Right kidney (tissue), 9 donors: ENCODE measurements at places on chromosomes 16 and 17.

DNA sequence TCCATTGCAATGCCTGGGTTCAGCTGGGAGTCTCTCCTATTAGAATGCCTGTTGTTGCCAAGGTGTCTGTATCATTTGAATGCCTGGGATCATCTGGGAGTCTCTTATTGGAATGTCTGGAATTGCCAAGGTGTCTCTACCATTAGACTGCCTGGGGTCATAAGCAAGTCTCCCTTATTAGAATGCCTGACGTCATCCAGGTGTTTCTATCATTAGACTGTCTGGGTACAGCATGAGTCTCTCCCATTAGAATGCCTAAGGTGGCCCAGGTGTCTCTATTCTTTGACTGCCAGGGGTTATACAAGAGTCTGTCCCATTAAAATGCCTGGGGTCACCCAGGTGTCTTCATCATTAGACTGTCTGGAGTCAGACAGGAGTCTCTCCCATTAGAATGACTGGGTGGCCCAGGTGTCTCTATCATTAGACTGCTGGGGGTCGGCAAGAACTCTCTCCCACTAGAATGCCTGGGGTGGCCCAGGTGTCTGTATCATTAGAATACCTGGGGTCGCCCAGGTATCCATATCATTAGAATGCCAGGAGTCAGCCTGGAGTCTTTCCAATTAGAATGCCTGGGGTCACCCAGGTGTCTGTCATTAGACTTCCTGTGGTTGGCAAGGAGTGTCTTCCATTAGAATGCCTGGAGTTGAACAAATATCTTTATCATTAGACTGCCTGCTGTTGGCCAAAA is 2274.0 kb downstream of the TP53TG3F start:
- no peak for DNase-seq

DNA sequence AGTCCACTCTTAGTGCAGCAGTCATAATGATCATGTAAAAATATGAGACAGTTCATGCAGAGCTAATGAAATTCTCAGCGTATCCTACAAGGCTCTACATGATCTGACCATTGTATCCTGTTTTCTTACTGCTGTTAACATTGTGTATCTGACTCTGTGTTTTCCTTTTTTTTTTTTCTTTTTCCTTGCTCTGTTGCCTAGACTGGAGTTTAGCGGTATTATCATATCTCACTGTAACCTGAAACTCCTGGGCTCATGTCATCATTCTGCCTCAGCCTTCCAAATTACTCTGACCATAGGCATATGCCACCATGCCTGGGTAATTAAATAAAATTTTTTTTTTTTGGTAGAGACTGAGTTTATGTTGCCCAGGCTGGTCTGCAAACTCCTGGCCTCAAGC is 12.1 kb downstream of the DUS2 start:
- DNase-seq, result no peak

GRCh38 chr16:69440250-69440649 is 15.8 kb downstream of the CYB5B start:
- no peak for DNase-seq

DNA sequence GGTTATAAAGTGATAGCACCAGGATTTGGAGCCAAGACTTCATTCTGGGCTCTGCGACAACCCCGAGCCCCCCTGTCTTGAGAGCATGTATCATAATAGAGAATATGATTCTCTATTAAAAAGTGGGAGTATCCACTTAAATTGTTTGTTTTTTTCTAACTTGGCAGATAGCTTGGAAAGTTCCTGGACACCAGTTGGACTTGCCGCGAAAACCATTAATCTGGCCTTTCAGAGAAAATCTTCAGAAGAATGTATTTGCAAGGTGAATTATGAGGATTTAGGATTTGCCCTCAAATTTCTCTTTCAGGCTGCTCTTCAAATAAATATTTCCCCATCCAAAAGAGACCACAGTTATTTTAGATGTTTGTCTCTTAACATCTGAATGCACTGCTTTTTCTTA is 53.5 kb downstream of the MARCHF10 start:
- no peak for DNase-seq

DNA sequence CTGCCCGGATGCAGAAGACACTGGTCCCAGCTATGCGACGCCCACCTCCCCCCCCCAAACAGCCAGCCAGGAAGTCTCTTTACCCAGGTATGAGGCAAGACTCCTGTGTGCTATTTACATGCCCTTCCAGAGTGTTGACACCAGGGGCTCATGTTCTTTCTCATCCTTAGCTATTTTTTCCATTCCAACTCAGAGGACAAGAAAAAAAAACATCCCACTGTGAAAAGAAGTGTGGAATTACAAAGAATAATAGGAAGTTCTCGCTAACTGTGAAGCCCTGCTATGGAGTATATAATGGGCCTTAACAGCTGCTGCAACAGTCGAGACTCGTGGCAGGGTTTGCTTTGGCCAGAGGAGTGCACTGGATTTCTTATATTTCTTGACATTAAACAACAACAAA is 584.9 kb downstream of the CDH13 start:
- no peak for DNase-seq

DNA sequence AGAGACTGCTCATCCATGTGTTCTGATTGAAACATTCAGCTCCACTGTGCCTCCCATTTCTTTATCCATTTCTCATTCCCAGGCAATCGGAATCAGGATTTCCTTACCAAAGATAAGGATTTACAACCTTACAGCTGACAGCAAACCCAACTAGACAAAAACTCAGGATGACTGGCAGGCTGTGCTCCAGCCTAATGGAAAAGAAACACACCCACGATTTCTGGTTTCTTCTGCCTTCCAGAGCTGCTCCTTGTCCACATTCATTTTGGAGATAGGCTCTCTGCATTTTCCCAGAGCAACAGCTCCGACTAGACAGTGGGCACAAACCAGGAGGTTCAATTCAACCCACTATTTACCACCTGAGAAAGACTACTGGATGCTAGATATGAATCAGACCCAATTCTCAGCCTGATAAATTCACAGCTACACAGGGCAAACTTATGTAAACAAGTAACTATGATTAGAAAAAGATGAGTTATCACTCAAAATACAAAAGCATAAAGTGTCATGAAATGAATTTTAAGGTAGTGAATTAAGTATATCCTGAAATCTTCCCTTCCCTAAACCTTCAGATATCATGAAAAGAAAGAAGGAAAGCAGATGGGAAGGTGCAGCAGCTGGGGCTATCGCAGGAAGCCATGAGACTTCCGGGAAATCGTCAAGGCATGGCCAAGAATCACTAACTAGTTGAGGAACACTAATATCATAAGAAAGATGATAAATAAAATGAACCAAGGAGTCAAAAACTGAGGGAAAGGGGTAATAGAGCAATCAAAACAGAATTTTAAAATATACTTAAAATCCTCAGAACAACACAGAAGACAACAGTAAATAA is 44.8 kb upstream of the CLEC18B start:
- DNase-seq, result no peak

DNA sequence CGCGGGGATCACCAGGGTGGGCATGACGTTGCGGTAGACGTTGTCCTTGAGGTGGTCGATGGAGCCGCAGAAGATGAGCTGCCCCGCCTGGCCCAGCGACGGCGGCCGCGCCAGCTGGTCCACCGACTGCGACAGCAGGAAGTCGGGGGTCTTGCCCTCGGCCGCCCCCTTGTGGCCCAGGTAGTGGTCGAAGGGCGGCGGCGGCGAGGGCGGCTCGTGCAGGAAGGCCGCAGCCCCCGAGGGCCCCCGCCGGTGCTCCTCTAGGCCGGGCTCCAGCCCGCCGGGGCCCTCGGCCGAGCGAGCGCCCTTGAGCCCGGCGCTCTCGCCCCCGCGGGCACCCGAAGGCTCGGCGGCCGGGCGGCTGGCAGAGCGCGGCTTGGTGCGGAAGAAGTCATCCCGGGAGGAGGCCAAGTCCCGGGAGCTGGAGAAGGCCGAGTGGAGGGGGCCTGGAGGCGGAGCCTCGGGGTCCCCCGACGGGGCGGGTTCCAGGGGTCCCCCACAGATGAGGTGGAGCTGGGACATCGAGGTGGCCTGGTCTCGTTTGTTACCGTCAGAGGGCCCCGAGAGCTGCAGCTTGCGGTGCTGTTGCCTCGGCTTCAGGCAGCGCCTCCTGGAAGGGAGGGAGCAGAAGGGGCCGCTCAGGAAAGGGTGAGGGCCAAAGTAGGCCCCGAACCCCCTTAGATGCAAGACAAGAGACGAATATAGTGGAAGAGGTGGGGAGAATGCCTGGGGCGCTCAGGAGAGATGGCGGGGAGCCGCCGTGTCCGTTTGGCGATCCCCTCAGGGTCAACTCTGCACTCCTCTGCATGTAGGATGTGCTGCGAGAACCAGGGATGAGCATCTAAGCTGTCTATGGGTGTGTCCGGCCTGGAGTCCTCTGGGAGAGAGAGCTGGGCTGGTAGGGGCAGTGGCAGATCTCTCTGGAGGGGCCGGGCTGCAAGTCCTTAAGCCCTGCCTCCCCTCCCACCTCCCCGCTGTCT is 8.8 kb downstream of the FAM171A2 start:
- peak; percentile 53 for DNase-seq

GRCh38 chr16:66342294-66342900 is 24.1 kb upstream of the CDH5 start:
- DNase-seq, result no peak

- DNase-seq, result no peak
Measured at GRCh38 chr16:63578791-63579190, 1542.6 kb upstream of the CDH8 start.

DNA sequence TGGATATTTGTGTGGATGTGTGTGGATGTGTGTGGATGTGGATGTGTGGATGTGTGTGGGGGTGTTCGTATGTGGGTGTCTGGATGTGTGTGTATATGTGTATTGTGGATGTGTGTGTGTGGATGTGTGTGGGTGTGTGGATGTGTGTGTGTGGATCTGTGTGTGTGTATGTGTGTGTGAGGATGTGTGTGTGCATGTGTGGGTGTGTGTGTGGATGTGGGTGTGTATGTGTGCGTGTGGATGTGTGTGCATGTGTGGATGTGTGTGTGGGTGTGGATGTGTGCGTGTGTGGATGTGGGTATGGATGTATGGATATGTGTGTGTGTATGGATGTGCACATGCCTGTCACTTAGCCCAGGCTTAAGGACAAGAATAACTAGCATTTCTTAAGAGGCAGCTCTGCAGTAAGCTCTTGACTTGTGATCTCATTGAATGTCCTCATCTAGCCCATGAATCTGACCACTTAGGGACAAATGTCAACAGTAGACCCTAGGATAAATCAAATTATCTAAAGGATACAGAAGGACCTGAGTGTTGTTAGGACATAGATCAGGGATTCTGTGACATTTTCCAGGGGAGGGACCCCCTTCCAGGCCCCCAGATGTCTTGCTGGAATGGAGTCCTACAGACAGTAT is 83.5 kb downstream of the BMERB1 start:
- DNase-seq, result no peak

DNA sequence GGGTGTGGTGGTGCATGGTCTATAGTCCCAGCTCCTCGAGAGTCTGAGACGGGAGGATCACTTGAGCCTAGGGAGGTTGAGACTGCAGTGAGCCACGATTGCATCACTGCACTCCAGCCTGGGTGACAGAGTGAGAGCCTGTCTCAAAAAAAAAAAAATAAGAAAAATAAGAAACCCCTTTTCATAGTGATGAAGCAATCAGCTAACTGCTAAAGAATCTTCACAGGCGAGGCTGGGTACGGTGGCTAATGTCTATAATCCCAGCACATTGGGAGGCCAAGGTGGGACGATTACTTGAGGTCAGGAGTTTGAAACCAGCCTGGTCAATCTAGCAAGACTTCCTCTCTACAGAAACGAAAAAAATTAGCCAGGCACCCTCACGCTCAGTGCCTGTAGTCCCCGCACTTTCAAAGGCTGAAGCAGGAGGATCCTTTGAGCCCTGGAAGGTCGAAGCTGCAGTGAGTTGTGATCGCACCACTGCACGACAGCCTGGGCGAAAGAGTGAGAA is 760 bp downstream of the SLFN12L start:
- DNase-seq, result no peak

GRCh38 chr17:50532452-50533024 is at the start of gene EPN3:
EPN3 (plus strand) TSS chr17:50532735; CDS start chr17:50536557, 3,822 bp downstream.
- peak; percentile 65 for DNase-seq

DNA sequence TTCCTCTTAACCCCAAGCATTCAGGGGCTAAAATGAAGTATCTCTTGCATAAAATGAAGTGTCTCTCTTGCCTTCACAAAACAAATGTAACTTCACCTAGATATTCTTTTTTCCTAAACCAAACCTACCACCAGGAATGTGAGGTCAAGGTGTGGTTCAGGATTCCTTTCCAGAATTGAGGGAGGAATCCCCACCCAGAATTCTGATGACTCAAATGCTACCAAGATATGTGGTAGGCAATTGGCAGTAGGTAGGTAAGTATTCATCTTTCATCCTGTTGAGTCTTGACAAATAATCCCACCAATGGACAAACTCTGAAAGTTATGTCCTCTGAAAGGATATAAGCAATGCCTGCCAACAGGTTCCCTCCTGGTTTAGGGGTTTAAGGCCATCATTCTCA is 26.2 kb downstream of the TRIM16 start:
- DNase-seq, result no peak

DNA sequence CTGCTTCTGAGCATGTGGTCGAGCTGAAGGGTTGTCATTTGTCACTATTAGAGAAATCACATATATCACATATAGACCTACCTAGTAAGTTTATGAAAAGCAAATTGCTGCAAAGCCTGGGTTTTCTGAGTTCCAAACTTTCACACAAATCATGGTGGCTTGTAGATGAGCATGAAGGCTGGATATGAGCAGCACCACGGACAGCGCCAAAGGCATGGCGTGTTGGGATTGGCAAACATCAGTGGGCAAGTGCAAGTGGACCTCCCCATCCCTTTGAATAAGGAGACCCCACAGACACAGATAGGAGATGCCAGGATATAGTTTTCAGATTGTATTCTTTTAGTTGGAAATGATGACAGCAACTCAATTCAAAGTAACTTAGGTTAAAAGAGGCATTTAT is 77.6 kb upstream of the CACNG3 start:
- no peak for DNase-seq

DNA sequence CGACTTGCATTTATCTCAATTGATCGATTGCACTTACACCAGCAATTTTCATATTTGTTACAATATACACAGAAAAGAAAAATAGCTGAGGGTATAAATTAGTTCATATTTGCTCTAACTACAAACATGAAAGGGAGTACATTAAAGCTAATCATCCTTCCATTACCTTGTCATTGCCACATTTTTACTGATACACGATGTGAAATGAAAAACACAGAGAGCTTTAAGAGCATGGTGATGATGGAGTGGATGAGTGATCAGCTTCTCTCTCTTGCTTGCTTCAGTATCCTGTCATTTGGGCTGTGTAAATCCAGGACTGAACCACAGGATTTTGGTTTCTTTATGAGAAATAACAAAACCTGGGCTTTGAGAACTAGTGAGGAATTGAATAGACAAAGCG is 1207.5 kb upstream of the GOT2 start:
- DNase-seq, result no peak

- DNase-seq, result no peak
Measured at GRCh38 chr16:80664226-80664625, 123.4 kb downstream of the DYNLRB2 start.
